ENCODE measurements at places on chromosomes 11 and 22.

GRCh38 chr11:62771144-62772021 is at the start of gene TAF6L:
TAF6L (plus strand) TSS chr11:62771396; CDS start chr11:62775784, 4,388 bp downstream.
- DNase-seq = peak; percentile 99

GRCh38 chr11:102269927-102270326 is 47.4 kb upstream of the BIRC3 start:
- DNase-seq = no peak

DNA sequence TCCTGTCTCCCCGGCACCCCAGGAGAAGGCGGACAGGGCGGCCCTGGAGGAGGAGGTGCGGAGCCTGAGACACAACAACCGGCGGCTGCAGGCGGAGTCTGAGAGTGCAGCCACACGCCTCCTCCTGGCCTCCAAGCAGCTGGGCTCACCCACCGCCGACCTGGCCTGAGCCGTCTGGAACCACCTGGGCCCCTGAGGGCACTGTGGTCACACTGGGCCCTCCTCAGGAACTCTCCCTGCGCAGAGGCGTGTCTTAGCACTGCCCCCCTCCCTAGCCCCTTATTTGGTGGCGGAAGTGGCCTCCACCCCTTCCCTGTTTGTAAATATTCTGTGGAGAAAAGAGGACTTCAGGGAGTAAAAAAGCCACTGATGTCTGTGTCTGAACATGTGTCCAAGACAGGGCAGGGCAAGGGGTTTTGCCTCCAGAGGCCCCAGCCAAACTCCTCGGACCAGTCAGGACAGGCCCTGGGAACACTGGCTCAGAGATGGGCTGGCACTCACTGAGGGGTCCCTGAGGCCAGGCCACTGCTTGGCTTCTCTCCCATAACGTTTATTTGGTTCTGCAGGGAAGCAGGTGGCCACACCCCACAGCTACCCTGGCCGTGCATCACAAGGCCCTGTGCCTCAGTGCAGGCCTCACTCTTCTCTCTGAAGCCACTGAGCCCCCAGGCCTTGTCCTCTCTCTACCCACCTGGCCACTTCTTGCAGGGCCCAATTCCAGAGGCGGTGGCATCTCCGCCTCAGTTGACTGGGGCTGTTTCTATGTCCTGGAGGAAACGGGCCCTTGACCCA is 12.0 kb downstream of the RELA start:
- DNase-seq = peak; percentile 20

DNA sequence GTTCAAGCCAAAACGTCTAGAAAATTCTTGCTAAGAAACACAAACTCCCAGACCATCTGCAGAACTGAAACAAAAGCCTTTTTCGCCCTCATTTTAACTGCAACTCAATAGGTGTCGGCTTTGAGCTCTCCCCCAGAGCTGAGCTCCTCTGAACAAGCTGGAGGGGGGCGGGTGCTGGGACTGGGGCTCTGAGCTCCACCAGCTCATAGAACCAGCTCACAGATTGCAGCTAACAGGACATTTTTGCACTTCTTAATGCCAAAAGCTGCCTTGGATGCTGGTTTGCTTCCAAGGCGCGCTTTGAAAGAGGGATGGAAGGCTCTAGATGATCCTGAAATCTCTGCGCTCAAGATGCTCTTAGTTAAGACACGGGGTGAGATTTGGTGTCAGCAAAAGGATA is 6.0 kb upstream of the YWHAH start:
- DNase-seq = no peak

GRCh38 chr11:32831221-32831620 is 1.5 kb downstream of the PRRG4 start:
- no peak for DNase-seq

DNA sequence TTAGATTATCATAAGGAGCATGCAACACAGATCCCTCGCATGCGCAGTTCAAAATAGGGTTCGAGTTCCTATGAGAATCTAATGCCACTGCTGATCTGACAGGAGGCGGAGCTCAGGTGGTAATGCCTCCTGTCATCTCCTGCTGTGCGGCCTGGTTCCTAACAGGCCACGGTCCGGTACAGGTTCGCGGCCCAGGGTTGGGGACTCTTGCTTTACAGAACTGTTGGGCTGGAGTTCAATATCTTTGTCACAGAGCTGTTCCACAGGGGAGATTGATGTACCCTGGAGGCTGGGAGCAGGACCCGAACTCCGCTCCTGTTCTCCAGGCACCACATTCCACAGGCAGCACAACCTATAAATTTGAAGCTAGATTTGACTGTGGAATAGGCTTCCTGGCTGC is 358.1 kb upstream of the NARS2 start:
- no peak for DNase-seq

GRCh38 chr11:126318574-126319373 is 14.9 kb downstream of the DCPS start:
- no peak for DNase-seq

DNA sequence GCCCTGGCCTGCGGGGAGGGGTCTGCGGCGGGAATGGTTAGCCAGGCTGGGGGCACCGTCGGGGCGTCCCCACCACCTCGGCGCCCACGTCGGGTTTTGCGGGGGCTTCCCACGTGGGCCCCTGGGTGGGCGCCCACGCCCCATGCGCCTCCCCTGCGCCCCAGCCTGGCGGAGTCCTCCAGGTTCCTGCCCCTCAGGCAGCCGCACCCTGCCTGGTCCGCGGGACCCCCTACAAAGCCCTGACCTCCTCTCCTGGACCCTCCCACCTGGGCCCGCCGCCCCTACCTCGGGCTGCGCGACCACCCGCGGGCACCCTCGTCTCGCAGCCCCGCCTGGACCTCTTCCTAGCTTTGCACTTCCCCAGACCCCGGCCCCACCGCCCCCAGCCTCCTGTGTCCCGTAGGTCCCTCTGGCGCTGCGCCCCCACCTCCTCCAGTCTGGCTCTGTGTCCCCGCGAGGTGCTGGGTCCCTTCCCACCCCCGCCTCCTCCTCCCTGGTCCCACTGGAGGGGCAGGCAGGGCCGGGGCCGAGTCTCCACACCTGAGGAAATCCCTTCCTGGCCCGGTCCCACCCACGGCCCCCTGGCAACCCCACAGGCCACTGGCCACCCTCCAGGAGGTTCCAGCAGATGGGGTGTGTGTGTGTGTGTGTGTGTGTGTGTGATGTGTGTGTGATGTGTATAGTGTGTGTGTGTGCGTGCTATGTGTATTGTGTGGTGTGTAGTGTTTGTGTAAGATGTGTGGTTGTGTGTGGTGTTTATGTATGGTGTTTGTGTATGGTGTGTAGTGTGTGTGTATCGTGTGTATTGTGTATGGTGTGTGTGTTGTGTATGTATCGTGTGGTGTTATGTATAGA is 11.8 kb downstream of the PIM3 start:
- peak; percentile 53 for DNase-seq

DNA sequence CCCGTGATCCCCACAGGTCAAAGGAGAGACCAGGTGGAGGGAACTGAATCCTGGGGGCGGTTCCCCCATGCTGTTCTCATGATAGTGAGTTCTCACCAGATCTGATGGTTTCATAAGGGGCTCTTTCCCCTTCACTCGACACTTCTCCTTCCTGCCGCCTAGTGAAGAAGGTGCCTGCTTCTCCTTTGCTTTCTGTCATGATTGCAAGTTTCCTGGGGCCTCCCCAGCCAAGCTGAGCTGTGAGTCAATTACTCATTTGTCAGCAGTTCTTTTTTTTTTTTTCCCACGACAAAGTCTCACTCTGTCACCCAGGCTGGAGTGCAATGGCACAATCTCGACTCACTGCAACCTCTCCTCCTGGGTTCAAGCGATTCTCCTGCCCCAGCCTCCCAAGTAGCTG is 1530.4 kb downstream of the BRD1 start:
- no peak for DNase-seq

DNA sequence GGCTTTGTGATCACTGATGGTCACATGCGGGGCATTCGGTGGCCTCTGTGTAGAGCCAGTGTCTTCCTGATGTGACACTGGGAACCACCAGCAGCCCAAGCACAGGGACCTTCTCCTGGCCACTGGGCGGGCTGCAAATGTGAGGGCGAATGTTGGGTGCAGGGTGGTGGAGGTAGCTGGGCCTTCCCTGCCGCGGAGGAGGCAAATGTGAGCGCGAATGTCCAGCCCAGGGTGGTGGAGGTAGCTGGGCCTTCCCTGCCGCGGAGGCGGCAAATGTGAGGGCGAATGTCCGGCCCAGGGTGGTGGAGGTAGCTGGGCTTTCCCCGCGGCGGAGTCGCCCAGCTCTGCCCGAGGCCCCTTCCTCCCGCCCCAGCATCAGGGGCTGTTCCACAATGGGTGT is 23.3 kb downstream of the PTDSS2 start:
- DNase-seq = no peak

DNA sequence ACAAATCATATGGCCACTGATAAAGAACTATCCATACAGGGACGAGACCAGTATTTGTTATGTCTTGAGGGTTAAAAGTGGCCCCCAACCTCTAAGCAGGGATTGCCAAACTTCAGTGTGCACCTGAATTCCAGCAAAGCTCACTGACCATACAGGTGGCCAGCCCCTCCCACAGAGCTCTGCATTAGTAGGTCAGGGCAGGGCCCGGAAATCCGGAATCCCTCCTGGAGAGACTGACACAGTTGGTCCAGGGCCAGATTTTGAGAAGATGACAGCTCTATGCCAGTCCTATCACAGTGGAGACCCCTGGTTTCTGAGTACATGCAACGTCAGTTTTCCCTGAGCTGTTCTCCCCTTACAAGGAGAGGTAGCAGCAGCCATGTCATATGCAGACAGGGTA is 20.8 kb downstream of the VPS37C start:
- no peak for DNase-seq

DNA sequence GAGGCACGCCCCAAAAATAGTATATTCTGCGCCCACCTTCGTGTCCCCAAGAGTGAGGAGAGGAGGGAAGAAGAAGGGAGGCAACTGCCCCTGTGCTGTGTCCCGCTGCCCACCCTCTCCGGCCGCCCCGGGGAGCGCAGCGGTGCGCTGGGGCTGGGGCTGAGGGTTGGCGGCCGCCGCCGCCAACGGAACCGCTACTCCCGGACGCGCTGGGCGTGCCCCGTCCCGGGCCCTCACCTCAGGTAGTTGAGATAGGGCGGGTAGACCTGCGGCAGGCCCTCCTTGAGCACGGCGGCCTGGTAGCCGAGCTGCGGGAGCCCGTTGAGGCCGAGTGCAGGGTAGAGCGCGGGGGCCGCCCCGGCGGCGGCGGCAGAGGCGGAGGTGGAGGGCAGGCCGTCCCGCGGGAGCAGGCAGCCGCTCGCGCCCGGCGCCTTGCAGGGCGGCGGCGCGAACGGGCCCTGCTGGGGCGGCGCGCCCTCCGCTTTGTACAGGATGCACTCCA is 2.4 kb downstream of the PGR start:
- peak; percentile 3 for DNase-seq

GRCh38 chr11:70654016-70654415 is 255.7 kb downstream of the CTTN start:
- no peak for DNase-seq

DNA sequence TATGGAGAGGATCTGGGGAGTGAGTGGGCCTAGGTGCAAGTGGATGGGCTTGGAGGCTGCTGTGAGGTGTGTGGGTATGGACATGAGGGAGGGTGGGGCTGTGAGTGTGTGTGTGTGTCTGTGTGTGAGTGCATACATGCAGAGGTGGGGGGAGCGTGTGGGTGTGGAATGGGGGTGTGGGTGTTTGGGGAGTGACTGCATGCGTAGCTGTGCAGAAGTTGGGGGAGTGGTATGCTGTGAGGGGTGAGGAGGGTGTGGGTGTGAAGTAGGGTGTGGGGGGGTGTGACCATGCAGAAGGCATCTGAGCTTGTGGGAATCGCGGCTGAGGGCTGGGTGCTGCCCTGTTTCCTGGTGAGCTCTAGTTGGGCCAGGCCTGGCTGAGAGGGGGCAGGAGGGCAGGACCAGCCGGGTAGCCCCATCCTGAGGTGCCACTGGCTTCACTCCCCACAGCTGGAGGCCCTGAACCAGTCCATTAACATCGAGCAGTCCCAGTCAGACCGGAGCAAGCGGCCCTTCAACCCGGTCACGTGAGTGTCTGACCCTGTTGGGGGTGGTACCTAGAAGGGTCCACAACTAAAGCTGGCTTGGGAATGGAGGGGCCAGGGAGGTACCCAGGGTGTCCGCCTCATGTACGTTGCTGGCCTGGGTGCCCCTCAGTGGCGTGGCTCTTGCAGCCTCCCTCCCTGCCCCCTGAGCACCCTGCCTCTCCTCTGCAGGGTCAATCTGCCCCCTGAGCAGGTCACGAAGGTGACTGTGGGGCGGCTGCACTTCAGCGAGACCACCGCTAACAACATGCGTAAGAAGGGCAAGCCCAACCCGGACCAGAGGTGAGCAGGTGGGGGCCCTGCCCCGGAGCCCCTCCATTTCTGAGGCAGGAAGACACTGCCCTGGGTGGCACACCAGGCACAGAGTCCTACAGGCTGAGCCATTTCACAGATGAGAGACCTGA is 16.5 kb downstream of the TMEM258 start:
- DNase-seq = no peak

- DNase-seq = no peak
These were observed 6.2 kb downstream of the SMTNL1 start for GRCh38 chr11:57543593-57543992.

DNA sequence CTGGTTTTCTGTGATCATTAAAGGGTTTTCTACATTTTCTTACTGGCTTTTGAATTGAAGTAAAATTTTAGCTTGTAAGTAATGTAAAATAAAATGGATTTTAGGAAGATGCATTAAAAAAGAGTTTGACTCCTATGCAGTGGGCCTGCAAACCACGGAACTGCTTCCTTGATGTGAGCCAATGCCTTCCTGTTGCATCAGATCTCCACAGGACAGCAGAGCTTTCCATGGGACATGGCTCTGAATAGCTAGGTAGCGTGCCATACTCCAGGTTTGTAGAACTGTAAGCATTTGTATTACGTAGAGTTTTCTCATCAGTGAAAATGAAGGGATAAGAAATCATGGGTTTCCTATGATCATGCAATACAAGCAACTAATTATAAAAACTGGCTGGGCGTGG is 133.4 kb downstream of the SWAP70 start:
- DNase-seq = no peak

DNA sequence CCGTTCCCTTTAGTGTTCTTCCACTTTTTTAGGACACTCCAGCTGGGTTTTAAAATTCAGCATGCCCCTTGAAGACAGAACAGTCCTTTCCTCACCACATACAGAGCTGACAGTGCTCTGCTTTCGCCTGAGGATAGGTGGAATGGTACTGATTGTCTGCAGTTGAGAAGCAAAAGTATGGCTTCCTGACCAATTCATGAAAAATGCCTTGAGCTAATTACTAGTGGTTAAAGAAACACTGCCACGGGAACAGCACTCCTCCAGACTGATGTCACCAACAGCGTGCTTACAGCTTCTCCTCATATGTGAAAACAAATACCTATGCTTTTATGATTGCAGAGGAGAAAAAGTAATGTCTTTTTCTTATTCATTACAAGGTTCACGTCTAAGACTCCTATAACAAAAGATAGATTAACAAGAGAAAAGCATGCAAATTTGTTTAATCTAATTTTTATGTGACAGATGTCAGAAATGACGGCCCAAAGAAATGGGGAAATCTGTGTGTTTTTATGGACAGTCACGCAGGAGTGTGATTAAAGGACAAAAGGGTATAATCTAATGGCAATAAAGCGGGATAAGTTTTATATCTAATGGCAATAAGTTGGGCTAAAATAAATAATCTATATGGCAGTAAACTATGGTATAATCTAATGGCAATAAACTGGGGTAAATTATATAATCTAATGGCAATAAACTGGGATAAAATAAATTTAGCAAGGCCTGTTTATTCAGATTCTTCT is 123.4 kb upstream of the ARHGAP42 start:
- no peak for DNase-seq
